NCI-H446 (cell line): ENCODE measurements at places on chromosomes 4 and X.

DNA sequence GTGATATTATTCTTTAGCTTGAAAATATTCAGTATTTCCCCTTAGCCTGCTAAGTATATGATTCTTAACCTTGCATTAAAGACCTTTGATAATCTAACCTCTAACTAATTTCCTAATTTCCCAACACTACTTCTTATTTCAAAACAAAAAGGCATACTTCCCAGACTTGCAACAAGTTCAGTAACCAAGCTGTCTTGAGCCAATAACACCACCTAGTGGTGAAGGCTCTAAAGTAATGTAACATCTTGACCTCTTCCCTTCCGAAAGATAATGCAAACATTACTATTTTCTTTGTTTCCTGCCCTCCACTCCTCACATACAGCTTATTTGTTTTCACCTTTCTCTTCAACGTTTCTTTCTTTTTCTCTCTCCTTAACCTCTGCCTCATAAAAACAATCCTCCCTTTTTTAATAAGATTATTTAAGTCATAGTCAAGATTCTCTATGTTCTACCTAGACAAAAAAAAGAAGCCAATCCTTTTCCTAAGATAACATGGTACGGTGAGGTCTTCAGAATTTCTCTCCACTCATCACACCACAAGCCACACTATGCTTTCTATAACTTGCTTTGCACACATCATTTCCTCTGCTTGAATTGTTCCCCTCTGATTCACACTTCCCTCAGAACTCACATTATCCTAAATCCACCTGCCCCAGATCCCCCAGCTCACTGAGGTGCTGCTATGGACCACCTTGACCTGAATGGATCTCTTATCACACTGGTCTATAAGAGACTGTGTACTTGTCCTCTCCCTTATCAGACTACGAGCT is 3.5 kb downstream of the FAT1 start:
- no peak for DNase-seq

DNA sequence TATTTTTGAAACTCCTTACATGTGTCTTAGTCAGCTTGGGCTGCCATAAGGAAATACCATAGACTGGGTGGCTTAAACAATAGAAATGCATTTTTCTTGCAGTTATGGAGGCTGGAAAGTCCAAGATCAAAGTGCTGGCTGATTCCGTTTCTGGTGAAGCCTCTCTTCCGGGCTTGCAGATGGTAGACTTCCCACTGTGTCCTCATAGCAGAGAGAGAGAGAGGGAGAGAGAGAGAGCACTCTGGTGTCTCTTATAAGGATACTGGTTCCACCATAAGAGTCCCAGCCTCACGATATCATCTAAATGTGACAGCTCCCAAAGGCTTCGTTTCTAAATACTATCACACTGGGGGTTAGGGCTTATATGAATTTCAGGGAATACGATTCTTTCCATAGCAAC is 39.7 kb downstream of the ENPEP start:
- DNase-seq, result no peak

GRCh38 chrX:41405551-41405950 is 41.6 kb upstream of the NYX start:
- DNase-seq, result no peak

DNA sequence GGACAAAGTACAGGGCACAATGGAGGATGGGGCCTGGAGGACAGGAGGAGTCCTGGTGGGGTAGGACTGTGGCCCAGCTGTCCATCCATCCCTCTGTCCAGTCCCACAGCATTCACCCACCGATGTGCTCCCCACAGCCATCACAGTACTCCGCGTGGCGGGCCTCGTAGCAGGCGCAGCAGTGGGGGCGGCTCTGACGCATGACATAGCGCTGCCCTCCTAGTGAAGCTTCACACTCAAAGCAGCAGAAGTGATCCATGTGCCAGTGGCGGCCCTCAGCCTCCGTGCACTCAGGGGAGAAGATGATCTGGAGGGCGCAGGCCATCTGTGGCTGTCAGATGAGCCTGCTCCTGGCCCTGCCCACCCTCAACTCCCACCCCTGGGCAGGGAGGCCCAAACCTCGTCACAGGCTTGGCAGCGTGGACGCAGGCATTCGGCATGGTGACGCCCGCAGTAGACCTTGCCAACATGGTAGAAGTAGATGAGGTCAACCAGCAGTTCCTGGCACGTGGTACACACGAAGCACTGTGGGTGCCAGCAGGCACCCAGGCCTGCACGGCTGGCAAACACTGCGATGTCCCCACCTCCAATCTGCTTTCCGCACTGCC is 6.3 kb downstream of the PLP2 start:
- no peak for DNase-seq

- DNase-seq, result no peak
Measured at GRCh38 chrX:115021121-115021520, 3.7 kb upstream of the IL13RA2 start.

DNA sequence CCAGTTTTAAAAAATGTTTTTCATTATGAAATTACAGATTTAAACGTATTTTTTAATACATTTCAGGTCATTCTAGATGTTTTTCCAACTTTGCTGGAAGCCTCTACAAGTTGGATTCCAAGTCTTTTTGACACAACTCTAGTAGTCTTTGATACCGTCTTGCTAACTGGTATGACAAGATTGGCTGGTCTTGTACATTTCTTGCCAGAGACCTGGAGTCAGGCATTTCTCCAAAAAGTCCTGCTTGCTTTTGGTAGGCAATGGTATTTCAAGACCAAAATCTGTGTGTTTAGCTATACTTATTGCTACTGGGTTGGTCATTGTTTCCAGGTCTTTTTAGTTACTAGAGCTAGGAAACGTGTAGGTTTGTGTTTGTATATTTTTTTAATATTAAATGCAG is 64.6 kb downstream of the SLAIN2 start:
- no peak for DNase-seq
